ENCODE measurements at places on chromosomes 1 and 21.

DNA sequence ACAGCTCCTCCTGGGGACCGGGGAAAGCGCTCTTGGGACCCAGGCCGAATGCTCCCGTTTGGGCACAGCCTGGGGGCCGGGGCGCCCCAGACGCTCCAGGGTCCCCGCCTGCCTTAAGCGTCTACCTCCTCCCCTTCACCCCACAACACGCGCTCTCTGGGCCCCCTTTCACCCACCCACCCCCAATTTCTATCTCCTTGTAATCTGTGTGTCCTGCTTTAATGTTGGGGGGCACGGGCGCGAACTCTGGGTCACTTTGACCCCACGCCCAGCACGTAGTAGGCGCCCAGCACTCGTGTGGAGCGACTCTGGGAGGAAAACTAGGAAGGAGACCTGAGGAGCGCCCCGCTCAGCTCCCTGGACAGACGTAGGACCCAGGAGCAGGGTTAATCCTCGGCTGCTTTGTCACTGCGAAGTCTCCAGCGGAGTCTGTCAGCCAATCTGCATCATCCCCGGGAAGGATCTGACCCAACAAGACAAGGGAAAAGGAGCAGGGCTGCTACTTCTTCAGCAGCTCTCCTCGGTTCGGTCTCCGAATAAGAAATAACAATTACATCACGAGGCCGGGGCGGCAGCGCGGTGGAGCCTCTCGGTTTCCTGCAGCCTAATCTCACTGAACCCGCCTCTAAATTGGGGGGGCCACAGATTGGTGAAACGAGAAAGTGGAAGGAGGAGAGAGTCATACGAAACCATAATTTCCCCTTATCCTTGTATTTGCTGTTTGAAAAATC is 757 bp upstream of the NRIP1 start:
- DNase-seq = peak; percentile 84

DNA sequence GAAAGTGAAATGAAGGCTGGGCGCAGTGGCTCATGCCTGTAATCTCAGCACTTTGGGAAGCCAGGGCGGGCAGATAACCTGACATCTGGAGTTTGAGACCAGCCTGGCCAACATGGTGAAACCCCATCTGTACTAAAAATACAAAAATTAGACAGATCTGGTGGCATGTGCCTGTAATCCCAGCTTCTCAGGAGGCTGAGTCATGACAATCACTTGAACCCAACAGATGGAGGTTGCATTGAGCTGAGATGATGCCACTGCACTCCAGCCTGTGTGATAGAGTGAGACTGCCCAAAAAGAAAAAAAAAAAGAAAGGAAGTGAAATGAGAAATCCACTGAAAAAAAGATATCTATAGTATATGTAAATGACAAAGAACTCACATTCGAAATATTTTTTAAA is 439.9 kb downstream of the DISC1 start:
- no peak for DNase-seq

DNA sequence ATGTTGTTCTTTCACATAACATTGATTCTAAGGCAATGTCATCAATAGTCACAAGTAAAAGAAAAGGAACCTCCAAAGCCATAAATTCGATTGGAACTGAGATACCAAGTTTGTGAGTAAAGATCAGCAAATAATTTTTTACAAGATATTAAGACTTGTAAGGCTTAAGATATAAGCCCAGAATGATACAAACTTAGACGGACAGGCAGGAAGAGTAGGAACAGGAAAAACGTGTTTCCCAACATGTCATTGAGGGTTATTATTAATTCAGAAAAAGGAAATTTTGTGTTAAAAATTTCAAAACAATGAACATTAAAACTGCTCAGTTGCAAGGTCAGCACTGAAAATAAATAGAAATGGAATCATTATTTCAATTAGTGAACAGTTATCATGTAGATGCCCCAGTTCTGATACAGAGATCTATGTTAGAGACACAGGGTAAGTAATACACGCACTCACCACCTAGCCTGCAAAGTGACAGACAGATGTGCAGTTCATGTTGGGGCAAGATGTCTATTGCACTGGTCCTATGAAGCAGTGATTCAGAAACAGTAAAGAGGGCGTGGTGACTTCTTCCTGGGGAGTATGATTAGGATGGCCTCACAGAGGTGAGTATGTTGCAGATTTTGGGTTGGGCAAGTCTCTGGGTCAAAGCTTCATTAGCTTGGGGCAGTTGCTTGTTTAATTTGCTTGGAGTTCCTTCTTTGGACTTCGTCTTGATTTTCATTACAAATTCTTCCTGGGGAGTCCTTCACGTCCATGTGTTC is 284.4 kb downstream of the SETD4 start:
- DNase-seq = no peak

- DNase-seq = peak; percentile 76
Measured at GRCh38 chr1:151612501-151613281, 841 bp downstream of the SNX27 start.

DNA sequence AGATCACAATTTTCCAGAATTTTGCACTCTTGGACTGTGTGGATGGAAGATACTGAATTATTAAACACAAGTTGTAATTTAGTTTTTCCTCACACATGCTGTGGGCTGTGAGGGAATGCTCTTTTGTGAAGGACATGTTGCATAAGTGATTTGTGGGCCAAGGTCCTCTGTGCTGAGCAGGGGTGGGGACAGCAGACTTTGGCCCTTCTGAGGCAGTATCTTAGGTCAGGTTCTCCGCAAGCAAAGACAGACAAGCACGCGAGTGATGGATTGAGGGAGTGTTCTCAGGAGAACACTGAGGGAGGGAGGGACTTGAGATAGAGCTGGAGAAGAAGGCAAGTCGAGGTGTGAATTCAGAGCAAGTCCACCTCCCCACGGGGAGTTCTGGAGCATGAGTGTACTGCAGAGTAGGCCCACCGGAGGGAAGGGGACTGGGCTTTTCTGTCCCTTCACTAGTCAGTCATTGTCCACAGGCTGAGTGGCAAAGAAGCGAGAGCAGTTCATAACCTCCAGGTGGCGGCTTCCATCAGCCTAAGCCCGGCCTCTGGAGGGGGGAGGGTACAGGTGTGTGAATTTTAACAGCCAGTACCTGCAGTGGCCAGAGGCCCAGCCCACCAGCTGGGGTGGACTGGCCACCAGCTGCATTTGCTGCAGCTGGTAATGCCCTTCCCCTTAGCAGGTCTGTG is 19.1 kb upstream of the CD101 start:
- DNase-seq = no peak

DNA sequence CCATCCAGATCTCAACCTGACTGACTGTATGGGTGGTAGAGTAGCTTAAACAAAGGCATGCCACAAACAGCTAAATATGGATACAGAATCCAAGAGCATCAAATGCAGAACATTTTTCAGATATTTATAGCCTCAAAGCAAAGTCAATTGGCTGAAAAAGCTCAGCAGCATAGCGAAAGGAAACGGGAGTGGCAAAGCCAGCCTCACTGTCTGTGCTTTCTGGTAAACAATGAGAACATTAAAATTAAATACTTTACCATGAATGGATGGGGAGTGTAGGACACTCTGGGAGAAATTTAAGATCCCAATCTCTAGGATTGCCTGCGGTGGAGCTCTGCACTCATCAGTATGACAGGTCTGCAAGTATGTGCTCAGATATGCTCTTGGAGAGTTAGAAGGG is 4.4 kb downstream of the RASAL2 start:
- peak; percentile 32 for DNase-seq

- no peak for DNase-seq
Measured at GRCh38 chr1:77888781-77889642, 588 bp downstream of the NEXN start.
